ENCODE measurements at places on chromosomes 12 and 14.

DNA sequence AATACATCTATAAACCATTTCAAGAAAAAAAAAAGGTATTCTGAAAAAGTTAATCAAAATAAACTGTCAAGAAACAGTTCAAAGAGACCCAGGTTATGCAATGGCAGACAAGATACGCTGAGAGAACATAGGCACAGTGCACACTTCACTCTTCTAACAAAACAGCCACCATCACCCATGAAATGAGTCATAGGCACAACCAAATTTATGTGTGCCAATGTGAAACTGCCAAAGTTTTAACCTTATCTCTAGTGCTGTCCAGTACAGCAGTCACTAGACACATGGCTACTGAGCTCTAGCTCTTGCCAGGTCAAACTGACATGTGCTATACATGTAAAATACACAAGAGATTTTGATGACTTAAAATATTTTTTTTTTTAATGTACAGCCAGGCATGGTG, 1.4 kb downstream of the CEP128 start:
- no peak for DNase-seq

GRCh38 chr12:124150168-124150567, 144.7 kb upstream of the RFLNA start:
- no peak for DNase-seq

DNA sequence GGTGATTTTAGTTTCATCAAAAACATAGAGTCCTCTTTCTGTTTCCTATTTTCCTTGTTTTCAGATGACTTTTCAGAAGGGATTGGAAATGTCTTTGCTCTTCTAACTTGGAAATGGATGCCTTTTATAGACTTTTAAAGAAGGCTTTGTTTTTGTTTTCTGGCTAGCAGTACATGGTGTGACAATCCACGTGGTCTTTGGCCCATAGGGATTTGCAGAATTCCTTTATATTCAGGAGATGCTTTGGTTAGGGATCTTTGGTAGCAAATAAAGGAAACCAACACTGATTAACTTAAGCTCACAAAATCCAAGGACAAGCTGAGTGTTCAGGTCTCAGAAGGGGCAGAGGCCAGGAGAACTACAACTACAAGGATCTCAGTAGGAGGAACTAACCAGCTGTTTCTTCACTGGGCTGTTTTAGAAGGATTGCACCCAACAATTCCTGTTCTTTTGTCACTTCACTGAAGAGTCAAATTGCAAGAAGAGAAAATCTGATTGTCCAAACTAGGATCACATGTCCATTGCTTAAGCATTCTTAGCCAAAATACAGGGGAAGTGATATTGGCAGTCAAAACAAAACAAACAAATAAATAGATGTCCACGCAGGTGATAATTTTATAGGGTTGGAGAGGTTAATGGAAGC, 58.6 kb upstream of the MANSC4 start:
- DNase-seq: no peak

GRCh38 chr12:108333898-108334699, 5.0 kb downstream of the CMKLR1 start:
- no peak for DNase-seq

GRCh38 chr14:28707814-28708213, 58.8 kb upstream of the FOXG1 start:
- no peak for DNase-seq

DNA sequence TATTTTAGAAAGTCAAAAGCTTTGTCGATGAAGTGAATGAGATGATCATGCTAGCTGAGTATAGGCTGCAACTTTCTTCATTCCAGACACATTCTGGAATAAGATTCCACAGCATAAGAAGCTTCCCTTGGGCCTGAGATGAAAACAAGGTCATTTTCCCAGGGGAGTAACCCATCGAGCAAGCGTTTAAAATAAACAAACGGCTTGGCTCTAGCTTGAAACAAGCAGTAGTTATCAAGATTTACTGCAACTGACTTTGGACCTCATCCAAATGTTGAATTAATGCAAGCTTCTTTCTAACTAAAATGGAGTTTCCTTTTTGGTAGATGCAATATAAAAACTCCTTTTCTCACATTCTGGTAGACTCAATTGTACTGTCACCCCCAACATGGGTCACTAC, 23.0 kb downstream of the KCNJ8 start:
- no peak for DNase-seq

DNA sequence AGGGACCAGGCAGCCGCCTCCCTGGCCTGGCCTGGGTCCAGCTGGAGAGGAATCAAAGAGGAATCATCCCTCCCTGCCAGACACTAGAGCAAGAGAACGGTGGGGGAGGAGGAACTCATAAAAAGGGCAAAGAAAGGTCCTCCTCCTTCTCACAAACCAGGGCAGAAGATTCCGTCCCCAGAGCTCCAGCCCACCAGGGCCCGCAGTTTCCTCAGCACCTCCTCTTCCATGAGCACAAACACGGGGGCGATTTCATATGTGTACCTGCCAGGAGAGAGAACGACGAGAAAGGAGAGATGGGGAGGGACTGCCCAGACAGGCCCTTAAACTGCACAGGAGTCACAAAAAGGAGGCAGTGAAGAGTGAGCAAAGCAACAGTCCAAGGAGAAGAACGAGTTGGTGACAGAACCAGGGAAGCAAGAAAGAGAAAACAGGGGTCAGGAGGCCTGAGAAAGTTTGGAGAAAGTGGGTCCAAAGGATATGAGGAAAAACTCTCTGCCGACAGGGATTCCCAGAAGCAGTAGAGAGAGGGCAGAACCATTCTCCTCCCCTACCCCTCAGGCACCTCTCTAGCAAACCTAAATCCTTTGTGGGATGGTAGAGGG, 8.7 kb upstream of the ZNF740 start:
- DNase-seq: no peak

- DNase-seq: no peak
These were observed 121.2 kb downstream of the PTPRQ start for GRCh38 chr12:80565271-80565670.

DNA sequence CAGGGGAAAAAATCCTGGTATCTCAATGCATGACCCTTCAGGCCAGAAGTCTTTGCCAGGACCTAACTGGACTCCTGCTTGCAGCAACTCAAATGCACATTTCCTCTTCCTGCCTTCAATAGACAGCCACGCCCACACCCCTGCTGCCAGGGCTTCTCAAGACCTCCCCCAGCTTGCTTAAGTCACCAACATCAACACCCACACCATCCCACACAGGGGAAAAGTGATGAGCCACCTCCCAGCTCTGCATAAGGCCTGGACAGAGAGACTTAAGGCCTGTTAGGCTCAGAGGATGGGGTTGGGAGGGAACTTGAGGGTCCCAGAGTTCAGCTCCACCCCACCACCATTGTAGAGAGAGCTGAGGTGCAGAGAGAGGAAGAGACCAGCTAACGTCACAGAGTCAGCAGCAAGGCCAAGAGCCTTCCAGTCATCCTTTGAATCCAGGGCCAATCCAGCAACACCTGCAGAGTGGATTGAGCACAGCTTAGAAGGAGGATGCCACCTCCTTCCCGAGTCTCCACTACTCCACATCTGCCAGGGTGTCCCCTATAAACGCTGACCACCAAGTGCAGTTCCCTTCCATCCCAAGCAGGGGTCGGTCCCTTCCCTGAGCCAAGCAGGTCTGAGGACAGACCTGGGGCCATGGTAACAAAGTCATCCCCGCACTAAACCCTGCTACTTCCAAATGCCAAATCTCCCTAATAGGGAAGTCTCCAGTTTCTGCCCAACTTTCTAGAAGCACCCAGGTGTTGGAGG, 50.0 kb downstream of the KDM2B start:
- peak; percentile 36 for DNase-seq

GRCh38 chr14:83207550-83207949, 1673.9 kb upstream of the SEL1L start:
- no peak for DNase-seq

DNA sequence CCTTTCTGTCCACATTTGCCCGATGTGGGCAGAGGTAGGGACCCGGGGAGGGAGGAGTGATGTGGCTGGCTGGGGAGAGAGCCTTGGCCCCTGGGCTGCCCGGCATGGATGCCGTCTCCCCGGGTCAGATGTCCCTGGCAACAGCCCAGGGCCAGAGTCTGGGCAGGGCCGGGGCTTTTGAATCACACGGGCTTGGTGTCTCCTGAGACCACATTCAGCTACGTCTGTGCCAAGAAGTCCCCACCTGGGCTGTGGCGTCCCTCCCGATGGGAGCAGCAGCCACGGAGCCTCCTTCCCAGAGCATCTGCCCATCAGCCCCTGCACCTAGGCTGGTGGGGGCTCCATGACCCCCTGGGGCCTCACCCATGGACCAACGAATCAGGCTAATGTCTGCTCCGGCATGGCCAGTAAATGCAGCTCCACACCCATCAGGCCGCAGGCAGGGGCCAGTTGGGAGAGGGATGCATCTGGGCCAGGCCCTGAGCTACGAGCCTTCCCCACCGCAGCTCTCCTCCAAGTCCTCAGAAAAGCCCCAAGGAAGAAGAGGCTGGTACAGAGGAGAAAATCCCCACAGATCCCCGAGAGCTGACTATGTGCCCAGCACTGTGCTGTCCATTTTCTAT, 109.4 kb downstream of the RFLNA start:
- no peak for DNase-seq

GRCh38 chr12:20805921-20806320, 4.6 kb upstream of the SLCO1B3 start:
- DNase-seq: no peak

DNA sequence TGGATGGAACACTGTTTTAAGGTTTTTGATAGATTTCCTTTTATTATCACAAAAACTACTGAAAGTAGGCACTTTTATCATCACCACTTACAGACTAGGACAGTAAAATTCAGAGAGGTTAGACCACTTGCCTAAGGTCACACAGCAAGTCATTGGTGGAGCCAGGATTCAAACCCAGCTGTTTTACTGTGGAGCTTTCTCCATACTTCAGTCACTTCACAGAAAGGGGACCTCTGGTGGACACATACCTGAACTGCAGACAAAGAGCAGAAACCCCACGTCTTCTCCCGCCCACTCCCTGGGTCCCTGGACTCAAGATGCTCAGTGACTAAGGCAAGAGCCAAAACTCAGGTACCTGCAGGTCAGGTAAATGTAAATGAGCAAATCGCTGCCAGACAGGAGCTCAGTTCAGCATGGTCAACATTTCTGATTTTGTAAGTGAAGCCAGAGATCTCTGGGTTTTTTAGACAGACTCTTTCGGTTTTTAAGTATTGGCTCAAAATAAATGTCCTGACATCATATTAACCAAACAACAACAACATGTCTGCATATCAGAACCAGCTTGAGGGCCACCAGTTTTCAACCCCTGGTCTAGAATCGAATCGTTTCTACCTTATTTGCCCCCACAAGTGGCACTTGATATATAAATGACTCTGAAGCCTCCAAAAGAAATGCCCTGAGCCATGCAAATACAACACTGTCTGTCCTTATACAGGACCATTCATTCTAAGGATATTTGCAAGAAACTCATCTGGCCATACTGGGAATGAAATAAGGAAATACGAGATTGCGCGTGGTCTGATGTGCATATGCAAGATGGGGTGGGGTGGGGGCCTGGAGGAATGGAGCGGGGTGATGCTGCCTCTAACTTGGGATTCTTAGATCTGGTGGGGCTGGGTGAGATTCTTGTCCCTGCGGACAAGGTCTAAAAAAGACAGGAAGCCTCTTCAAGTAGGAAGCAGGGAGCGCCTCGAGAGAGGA, 110.9 kb downstream of the KSR2 start:
- no peak for DNase-seq

DNA sequence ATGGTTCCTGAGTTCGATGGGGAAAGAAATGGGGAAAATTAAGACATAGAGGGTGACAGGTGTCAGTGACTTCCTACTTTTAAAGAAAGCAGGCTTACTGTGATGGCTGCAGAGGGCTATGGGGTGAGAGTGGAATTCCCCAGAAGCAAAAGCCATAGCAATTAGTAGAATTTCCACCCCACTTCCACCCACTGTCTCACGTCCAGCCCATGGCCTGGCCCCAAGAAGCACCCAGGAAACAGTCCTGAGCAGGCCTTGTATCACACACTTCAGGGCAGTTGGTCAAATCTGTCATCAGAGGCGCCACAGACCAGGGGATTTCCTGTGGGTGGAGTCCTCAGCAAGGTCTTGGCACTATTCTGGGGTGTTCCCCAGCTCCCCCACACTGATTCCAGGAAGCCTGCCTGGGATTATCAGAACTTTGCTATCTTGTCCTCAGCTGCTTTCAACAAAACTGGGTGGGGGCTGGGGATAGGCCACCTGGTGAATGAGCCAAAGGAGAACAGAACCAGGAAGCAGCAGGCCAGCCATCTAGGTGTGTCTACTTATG, 120.1 kb upstream of the CCND2 start:
- DNase-seq: peak; percentile 26

DNA sequence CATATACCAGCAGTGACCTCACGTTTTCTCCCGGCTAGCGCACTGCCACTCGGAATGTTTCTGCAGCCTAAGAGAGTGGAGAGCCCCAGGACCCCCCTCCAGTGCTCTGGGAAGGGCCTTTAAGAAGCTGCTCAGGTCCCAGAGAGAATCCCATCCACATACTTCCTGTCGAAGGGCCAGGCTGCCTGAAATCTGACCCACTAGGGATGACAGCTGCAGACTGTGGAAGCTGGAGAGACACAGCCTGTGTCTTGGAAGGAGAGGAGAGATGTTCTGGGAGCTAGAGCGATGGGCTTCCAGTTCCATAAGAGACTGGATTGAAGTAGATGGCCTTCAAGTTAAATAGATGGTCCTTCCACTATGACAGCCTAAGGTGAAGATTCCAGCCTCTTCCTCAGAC, 54.4 kb downstream of the IQSEC3 start:
- no peak for DNase-seq

- no peak for DNase-seq
These were observed 166.3 kb upstream of the DAAM1 start for GRCh38 chr14:59022144-59022543.

DNA sequence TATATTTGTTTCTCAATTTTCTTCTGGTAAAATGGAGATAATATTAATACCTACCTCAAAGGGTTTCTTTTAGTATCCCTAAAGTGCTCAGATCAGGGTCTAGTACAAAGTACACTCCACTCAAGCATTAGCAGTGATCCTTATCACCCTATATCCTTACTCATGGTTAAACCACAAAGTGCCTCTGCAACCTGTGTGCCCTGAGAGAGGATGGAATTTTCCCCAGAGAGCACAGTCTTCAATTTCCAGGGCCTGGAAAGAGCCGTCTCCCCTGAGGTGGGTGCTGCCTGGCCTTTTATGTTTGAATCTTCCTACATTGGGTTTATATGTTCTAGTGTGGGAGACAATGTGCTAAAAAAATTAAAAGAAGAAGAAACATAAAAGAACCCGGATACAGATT, 183.1 kb upstream of the FBXO33 start:
- DNase-seq: no peak
